ENCODE measurements at places on chromosomes 16 and 17.

GRCh38 chr17:9241371-9241712 lies 220.0 kb downstream of the NTN1 start:
- no peak for DNase-seq

DNA sequence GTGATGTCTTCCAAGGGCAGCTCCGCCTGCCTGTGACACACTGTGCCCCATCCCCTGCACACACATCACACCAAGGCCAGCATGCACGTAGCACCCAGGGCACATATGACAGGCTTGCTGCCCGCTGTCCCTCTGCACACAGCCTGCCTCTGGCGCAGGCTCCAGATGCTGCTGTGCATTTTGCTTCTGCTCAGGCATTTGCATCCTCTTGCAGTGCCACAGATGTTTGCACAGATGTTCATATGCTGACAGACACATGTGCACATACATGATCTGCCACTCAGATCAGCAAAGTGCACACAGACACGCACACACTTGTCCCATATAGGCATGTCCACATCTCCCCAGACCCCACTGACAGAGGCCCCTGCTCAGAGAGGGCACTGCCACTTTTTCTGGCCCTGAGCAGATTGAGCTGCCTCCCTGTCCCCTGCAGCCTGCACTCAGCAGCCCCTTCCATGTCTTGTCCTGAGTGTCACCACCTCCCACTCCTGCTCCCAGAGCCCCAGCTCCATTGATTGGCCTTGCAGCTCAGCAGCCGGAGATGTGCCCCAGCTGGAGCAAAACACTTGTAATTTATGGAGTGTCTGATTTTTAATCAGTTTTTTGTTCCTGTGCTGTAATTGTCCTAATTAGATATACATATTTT lies 115.1 kb upstream of the RPL38 start:
- no peak for DNase-seq

DNA sequence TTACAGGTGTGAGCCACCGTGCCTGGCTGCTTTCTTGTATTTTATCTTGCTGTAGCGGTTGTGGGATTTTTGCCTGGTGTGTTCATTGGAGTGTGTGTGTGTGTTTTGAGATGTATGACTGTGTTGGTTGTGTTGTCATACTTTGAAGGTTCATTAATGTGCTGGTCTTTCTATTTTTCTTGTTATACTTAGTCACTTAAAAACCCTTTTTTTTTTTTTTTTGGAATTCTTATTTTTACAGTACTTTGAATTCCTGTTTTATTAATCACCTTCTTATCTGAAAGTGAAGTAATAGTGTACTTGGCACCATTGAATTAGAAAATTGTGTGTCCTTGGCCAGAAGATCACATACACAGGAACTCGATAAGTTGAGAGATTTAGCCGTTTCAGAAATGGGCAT lies 30.2 kb downstream of the TENT4B start:
- DNase-seq: no peak

DNA sequence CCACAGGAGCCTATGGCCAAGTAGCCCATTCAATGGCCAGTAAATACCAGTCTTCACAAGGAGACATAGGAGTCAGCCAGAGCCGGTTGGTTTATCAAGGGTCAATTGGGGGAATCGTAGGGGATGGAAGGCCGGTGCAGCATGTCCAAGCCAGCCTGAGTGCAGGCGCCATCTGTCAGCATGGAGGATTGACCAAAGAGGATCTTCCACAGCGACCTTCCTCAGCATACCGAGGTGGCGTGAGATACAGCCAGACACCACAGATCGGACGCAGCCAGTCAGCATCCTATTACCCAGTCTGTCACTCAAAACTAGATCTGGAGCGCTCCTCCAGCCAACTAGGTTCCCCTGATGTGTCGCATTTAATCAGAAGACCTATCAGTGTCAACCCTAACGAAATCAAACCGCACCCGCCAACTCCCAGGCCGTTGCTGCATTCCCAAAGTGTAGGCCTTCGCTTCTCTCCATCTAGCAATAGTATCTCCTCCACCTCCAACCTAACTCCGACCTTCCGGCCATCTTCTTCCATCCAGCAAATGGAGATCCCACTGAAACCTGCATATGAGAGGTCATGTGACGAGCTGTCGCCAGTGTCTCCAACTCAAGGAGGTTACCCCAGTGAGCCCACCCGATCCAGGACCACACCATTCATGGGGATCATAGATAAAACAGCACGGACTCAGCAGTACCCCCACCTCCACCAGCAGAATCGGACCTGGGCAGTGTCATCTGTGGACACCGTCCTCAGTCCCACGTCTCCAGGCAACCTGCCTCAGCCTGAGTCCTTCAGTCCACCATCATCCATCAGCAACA lies 25.0 kb downstream of the CYB561 start:
- DNase-seq: no peak

- DNase-seq: no peak
Observed at GRCh38 chr16:62899737-62900136, 863.5 kb upstream of the CDH8 start.
